ENCODE measurements at places on chromosomes 1 and 21.

- DNase-seq: no peak
Measured at GRCh38 chr21:31136891-31137290, 98.6 kb upstream of the KRTAP19-8 start.

GRCh38 chr21:42343556-42343955 lies 7.2 kb downstream of the TFF2 start:
- no peak for DNase-seq

DNA sequence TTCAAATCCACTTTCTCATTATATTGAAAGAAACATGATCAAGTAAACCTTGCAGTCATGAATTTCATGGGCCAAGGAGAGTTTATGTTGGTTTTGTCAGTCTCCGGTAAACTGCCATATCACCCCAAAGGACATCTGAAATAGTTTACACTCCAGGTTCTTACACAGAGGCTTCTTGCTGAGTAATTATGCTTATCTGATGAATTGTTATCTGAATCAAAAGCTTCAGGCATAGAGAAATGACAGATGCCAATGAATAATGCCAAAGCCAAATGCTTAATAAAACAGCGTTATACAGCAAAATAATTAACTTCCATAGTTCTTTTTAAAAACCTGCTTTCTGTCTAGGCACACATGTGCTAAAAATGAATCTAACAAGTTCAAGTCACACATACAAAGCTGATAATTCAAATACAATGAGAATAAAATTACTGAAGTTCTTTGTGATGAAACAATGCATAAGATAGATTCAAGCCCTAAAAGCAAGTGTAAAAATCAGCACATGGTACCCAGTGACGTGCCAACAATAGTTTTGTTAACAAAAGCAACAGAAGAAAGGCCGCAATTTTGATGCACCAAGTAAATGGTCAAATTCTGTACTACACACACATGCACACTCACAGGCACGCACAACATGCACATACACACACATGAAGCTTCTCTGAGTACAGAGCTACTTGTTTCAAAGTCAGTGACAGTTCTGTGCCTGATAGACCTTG lies 109.2 kb downstream of the SLC44A5 start:
- no peak for DNase-seq

DNA sequence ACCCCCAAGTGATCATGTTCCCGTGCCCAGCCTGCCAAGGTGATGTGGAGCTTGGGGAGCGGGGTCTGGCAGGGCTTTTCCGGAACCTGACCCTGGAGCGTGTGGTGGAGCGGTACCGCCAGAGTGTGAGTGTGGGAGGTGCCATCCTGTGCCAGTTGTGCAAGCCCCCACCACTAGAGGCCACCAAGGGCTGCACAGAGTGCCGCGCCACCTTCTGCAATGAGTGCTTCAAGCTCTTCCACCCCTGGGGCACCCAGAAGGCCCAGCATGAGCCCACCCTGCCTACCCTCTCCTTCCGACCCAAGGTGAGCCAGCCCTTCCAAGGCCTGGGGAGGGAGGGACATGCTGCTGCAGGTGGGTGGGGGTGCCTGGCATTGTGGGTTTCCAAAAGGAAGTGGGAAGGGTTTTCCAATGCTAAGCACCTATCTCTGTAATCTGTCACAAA lies 2.3 kb downstream of the TRIM46 start:
- no peak for DNase-seq

GRCh38 chr1:41914516-41914915 lies 4.2 kb downstream of the HIVEP3 start:
- DNase-seq: no peak

- no peak for DNase-seq
Measured at GRCh38 chr1:220544901-220545303, 17.0 kb downstream of the MARK1 start.

- no peak for DNase-seq
Measured at GRCh38 chr1:186849271-186849671, 20.5 kb downstream of the PLA2G4A start.

DNA sequence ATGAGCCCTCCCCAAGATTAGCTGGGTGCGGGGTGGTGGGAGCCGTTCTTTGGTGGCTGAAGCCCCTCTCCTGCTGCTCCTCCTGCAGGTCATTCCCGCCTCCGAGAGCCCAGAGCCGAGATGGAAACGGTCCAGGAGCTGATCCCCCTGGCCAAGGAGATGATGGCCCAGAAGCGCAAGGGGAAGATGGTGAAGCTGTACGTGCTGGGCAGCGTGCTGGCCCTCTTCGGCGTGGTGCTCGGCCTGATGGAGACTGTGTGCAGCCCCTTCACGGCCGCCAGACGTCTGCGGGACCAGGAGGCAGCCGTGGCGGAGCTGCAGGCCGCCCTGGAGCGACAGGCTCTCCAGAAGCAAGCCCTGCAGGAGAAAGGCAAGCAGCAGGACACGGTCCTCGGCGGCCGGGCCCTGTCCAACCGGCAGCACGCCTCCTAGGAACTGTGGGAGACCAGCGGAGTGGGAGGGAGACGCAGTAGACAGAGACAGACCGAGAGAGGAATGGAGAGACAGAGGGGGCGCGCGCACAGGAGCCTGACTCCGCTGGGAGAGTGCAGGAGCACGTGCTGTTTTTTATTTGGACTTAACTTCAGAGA lies 448 bp downstream of the G0S2 start:
- DNase-seq: no peak

- DNase-seq: no peak
Measured at GRCh38 chr21:43937051-43937832, 72.2 kb downstream of the AGPAT3 start.

GRCh38 chr21:31124010-31124409 lies 85.7 kb upstream of the KRTAP19-8 start:
- DNase-seq: no peak

Data from T-cell (primary cell).